ENCODE measurements at places on chromosomes 13 and 19.

- no peak for DNase-seq
Measured at GRCh38 chr19:51807111-51807701, 12.2 kb downstream of the FPR3 start.

DNA sequence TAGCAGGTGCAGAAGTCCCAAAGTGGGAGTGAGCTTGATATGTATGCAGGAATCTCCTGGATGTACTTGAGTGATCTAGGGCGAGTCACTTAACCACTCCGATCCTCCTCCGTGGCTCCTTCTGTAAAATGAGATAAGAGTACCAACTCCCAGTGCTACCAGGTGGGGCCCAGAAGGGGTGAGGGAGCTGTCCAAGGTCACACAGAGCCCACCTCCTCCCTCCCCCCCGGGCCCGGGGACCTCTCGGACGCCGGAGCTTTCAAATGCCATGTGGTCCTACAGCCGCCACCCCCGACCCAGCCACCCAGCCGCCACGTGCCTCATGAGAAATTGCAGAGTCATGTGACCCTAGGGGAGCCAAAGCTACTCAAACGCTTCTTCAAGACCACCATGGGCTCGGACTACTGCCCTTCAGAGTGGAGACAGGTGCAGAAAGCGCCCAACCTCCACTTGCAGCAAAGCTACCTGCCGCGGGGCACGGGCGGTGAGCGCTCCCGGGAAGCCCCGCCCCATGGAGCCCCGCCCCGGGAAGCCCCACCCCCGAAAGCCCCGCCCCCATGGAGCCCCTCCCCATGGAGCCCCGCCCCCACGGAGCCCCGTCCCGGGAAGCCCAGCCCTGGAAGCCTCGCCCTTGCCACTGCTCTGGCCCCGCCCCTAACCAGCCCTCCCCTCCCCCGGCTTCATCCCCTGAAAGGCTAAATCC, 10.1 kb upstream of the ZNF358 start:
- peak; percentile 51 for DNase-seq

GRCh38 chr19:41193430-41194156, 574 bp downstream of the CYP2S1 start:
- no peak for DNase-seq

GRCh38 chr19:15404097-15404779, 14.6 kb downstream of the AKAP8L start:
- DNase-seq: no peak

- DNase-seq: no peak
Measured at GRCh38 chr13:51036418-51036817, 74.7 kb downstream of the C13orf42 start.

- no peak for DNase-seq
Measured at GRCh38 chr19:29666578-29667386, 1.5 kb downstream of the PLEKHF1 start.

DNA sequence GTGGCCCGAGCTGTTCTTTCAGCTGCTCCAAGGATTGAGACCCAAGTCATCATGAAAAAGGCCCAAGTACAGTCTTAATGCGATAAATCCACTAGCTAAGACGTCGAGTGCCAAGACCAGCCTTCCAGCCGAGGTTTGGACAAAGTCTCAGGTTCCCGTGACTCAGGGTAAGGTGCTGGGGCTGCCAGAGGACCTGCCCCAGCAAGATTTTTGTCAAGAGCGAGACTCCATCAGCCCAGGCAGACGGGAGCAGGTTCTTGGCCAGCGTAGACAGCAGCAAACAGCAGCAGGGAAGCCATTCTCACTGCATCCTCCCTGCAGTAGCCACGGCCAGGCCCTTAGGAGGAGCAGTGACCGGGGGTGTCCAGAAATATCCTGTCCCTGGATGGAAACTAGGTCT, 3.4 kb downstream of the FEM1A start:
- peak; percentile 56 for DNase-seq

DNA sequence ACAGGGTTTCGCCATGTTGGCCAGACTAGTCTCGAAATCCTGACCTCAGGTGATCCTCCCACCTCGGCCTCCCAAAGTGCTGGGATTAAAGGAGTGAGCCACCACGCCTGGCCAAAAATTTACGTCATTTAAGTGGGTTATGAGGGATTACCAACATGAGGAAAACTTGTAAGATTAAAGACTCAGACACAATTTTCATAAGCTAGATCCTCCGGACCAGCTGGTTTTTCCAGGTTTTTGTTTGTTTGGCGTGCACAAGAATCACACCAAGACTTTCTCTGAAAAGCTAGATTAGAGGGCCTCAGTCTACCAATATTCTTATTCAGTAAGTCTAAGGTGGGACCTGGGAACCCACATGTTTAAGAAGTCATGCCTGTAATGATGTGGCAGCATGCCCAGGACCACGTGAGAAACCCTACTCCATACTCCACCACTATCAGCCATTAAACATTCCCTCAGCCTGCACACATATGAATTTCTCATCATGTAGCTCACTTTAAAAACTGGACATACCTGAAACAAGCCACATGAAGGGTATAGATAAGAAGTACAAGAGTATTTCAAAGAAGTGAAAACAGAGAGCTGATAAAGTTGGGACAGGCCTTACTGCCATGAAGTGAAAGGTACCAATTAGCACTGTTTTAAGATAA, 25.7 kb downstream of the DIAPH3 start:
- no peak for DNase-seq

- DNase-seq: no peak
Measured at GRCh38 chr13:46339035-46339666, 47.9 kb downstream of the RUBCNL start.

- DNase-seq: no peak
Measured at GRCh38 chr19:22427547-22427946, 5.4 kb upstream of the ZNF98 start.

- peak; percentile 22 for DNase-seq
Measured at GRCh38 chr19:13795595-13796300, 505 bp downstream of the ZSWIM4 start.

DNA sequence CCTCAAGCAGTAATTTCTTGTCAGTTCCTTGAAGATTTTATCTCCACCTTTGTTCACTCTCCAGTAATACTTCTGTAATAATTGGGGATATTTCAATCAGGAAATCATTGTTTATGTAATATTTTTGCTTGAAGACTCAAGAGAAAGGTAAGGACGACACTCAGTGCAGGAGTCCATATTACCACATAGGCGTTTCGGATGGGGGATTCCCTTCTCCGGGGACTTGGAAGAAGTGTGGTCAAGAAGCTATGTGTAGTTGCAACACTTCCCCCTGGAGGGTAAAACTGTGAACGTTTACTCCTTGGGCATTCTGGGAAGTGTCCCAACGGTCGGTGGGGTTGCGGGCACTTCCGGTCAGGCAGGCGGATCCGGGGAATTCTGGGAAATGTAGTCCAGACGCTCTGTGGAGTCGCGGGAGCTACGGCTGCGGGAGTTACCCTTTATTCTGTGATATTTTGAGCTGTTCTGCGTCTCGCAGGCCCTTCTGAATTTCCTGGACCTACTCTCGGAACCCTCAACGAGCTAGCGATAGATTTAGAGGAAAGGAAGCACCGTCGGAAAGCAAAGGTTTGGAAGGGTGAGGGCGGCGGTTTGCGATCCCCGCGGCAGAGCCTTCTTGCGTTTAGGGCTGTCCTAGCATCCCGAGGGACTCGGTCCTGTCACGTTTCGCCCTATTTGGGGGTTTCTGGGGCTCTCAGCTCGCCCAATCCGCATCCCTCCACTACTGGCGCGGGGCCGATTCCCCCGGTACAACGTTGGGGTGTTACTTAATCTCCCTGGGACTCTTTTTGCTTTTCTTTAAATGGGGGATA, at the start of gene ZNF221:
Gene ZNF221, plus strand, starts transcription at position 395 of the 812 bp plus-strand sequence. CDS start 11,499 bp downstream, outside the sequence.
- DNase-seq: peak; percentile 92

DNA sequence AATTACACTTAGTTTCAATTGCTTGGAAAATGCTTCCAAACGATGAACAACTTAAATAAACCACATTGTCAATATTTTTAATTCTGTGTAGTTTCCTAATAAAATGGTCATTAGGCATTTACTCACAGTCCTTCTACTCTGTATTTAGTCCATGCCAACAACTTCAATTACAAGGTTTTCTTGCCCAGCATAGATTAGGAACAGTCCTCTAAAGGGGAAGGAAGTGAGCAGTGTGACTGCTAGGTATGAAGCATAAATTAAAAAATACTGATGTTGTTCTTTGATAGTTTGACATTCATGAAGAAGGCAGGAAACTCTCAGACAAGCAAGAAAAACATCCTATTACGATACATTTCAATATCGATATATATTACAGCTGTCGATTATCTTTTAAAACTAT, 716.0 kb upstream of the PCDH9 start:
- no peak for DNase-seq

DNA sequence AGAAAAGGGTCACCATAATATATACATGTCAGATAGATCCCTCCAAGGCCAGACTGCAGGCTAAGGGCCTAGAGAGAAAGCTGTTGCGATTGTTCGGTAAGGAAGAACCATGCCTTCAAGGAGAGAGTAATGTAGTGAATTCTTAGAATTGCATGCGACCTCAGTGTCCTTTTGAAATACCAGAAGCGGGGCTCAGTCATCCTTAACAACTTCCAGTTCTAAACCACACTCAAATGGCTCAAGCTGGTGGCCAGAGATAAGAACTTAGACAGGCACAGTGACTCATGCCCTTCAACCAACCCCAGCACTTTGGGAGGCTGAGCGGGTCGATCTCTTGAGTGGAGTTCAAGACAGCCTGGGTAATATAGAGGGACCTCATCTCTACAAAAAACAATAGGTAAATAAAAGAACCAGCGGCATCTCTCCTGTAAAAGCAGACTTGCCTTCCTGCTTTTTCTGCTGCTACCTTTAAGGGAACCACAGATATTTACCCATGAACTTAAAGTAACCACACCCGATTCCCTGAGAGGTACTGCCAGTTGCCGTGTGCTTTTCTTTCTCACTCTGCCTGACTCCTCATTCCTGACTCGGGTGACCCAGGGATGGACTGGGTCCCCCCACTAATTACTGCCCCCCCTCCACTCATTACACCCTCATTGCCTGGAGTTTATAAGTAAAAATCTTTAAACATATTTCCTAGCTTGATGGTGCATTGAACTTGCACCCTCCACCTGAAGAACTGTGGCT, 15.4 kb upstream of the SIGLEC6 start:
- DNase-seq: peak; percentile 1

- no peak for DNase-seq
Measured at GRCh38 chr13:43146400-43146799, 123.0 kb downstream of the DNAJC15 start.

- DNase-seq: no peak
Measured at GRCh38 chr19:41273076-41273475, 8.9 kb downstream of the HNRNPUL1 start.

- DNase-seq: no peak
Measured at GRCh38 chr13:83824120-83824519, 58.2 kb downstream of the SLITRK1 start.

GRCh38 chr19:35695895-35696422, 8.4 kb upstream of the ZBTB32 start:
- DNase-seq: no peak

DNA sequence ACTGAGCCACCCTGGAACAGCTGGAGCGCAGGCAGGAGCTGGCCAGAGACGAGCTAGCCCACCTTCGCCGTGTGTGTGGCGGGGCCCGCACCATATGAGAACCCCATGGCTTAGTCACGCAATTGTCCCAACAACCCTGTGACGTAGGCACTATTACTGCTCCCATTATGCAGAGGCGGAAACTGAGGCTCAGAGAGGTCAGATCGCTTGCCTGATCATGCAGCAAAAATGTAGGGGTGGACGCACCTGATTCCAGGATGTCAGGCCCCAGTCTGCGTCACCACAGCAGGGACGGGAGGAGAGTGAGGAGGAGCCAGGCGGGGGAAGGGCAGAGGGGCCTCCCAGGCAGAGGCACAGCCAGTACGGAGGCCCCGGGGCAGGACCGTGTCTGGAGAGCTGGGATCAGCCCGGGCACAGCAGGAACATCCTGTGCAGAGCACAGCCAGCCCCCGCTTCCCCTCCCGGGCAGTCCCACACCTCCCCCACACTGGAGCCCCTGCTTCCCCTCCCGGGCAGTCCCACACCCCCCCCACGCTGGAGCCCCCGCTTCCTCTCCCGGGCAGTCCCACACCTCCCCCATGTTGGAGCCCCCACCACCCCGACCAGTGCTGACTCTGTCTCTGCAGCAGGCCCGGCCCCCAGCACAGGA, 16.7 kb downstream of the PIP5K1C start:
- no peak for DNase-seq

- DNase-seq: no peak
Measured at GRCh38 chr13:97239943-97240787, 18.0 kb downstream of the MBNL2 start.

GRCh38 chr19:51786646-51787494, 8.1 kb upstream of the FPR3 start:
- no peak for DNase-seq

- DNase-seq: no peak
Measured at GRCh38 chr19:53157626-53158025, 1.2 kb downstream of the ZNF347 start.

- DNase-seq: no peak
Measured at GRCh38 chr13:21018220-21018619, 43.2 kb downstream of the LATS2 start.

GRCh38 chr13:45258334-45258675, 57.5 kb upstream of the KCTD4 start:
- DNase-seq: no peak

Measured in RKO (cell line).